Daoy (cell line): ENCODE measurements at places on chromosomes 11 and 22. TPM values are rescaled to one million over a fixed set of nuclear protein-coding genes. Genes with fewer than 3 reads are reported as not detected.

GDPD4 gene
- total RNA-seq, result not detected in 2 replicates

CREB3L1 gene
- total RNA-seq, result 4.6 and 9.7 TPM in 2 replicates

DNA sequence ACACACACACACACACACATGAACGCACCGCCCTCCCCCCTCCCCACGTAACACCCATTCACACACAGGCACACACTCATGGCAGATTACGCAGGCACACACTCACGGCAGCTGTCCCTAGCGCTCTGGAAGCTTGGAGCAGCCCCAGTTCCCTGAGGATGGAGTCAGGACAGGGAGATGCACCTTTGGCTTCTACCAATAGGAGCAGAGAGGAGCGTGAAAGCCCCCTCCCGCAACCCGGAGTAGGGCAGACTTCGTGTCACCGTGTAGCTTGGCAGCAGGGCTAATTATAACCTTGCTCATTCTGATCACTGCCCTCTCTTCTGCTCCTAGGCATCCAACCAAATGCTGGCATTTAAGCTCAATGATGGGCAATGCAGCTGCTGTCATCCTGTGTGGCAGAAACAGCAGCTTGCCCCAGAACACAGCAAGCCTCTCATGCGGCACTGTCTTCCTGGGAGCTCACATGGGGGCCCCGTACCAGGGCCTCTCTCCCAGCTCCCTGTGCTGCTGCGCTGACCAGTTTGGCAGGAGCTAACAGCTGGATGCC, 31.9 kb downstream of the ANKK1 start:
- no peak for DNase-seq

GRCh38 chr22:36111316-36111715, 49.2 kb downstream of the APOL3 start:
- DNase-seq, result no peak

- peak; percentile 66 for DNase-seq
Observed at GRCh38 chr11:64767344-64768299, 7.8 kb upstream of the PYGM start.

DNA sequence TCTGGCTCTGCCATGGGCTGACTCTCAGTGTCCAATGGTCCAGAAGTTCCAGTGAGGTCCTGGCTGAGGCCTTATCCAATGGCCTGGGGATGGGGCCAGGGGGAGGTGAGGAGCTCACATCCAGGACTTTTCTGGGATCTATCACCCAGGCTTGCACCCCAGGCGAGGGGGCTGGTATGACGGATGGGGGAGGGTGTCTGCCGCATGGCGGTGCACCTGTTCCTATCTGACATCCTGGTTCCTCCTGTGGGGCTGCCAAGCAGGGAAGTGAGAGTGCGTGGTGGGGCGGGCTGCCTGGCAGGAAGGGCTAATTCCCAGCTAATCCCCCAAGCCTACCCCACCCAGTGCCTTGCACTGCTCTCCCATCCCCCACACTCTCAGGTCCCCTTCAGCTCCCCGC, 102.1 kb downstream of the NECTIN1 start:
- no peak for DNase-seq

DNA sequence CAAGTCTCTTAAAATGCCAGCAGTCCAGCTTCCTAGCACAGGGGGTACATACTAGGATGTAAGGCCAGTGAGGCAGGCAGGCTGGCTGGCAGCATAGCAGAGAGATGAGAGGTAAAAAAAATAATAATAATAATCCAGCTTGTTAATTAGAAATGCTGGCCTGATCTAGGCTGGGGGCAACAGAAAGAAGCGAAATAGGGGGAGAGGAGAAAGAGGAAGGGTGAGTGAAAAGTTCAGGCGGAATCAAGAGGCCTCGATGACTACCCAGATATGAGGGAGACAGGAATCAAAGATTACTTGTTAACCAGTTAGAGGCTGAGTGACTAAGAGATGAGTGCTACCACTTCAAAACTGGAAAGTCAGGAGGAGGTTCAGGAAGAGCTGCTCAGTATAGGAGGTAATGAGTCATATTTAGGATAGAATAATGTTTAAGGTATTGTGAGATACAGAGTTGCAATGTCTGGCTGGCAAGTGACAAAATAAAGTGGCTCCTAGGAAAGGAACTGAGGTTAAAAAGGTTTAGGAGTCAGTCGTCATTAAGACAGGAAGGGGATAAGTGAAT, 2.8 kb downstream of the ALKBH8 start:
- DNase-seq, result peak; percentile 88

DNA sequence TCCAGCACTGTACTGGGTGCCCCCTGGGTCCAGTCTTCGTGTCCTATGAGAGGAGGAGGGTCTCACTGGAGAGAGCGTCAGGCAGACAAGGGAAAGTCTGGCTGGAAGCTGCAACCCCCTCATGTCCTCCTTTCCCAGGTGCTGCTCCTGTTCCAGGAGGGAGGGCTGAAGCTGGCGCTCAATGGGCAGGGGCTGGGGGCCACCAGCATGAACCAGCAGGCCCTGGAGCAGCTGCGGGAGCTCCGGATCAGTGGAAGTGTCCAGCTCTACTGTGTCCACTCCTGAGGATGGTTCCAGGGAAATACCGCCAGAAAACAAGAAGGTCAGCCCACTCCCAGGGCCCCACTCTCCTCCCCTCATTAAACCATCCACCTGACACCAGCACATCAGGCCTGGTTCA, 10.2 kb downstream of the LGALS12 start:
- no peak for DNase-seq

- no peak for DNase-seq
Observed at GRCh38 chr22:44734801-44735517, 17.4 kb upstream of the ARHGAP8 start.

CARD18 gene
- 0.80 and 1.0 TPM in 2 replicates for total RNA-seq

KCNC1 gene
- 0.23 TPM in 1 of 2 replicates, not detected in the other for total RNA-seq

GP1BB gene
- 6.2 and 7.9 TPM in 2 replicates for total RNA-seq

GRCh38 chr11:17385926-17386325, 2.5 kb downstream of the KCNJ11 start:
- no peak for DNase-seq

- DNase-seq, result no peak
Observed at GRCh38 chr11:12927221-12927620, 81.9 kb upstream of the RASSF10 start.

GRCh38 chr11:93686812-93687211, 25.3 kb downstream of the CEP295 start:
- no peak for DNase-seq

- DNase-seq, result peak; percentile 79
Observed at GRCh38 chr11:60777572-60777971, 7.6 kb upstream of the MS4A10 start.
